GM12878 (cell line): ENCODE measurements at places on chromosomes 6 and 20. TPM values are rescaled to one million over a fixed set of nuclear protein-coding genes. Genes with fewer than 3 reads are reported as not detected.

The SNX21 gene
- polyA plus RNA-seq, result 0.65 and 0.74 TPM in 2 replicates

The RPS6KA2 gene
- polyA plus RNA-seq, result 0.21 and 0.42 TPM in 2 replicates

The C6orf15 gene
- not detected in 2 replicates for polyA plus RNA-seq

The PACSIN1 gene
- 1.7 and 2.6 TPM in 2 replicates for polyA plus RNA-seq

The EFCAB8 gene
- 0.05 TPM in 1 of 2 replicates, not detected in the other for polyA plus RNA-seq

The MTRF1L gene
- polyA plus RNA-seq, result 20.0 and 21.6 TPM in 2 replicates

The FAM184A gene
- not detected in 2 replicates for polyA plus RNA-seq

The RFX6 gene
- not detected in 2 replicates for polyA plus RNA-seq

The SLC22A3 gene
- polyA plus RNA-seq, result not detected in 2 replicates

The SASH1 gene
- polyA plus RNA-seq, result not detected in 2 replicates

The SLC35B3 gene
- 27.3 and 28.0 TPM in 2 replicates for polyA plus RNA-seq

The FOXA2 gene
- not detected in 2 replicates for polyA plus RNA-seq

The DEFB110 gene
- polyA plus RNA-seq, result not detected in 2 replicates

The KIAA0408 gene
- polyA plus RNA-seq, result 0.06 and 0.10 TPM in 2 replicates
